ENCODE measurements at places on chromosomes 5 and 9. TPM values are rescaled to one million over a fixed set of nuclear protein-coding genes. Genes with fewer than 3 reads are reported as not detected.
A peak's percentile ranks its signal among the peaks of the same experiment; 100 is the strongest.

MLANA gene
- total RNA-seq, result not detected

GRCh38 chr9:14945351-14945750, 35.1 kb upstream of the FREM1 start:
- no peak overlapping the region for H3K4me3 ChIP-seq
- no peak for DNase-seq
- no peak overlapping the region for H3K27ac ChIP-seq

DNA sequence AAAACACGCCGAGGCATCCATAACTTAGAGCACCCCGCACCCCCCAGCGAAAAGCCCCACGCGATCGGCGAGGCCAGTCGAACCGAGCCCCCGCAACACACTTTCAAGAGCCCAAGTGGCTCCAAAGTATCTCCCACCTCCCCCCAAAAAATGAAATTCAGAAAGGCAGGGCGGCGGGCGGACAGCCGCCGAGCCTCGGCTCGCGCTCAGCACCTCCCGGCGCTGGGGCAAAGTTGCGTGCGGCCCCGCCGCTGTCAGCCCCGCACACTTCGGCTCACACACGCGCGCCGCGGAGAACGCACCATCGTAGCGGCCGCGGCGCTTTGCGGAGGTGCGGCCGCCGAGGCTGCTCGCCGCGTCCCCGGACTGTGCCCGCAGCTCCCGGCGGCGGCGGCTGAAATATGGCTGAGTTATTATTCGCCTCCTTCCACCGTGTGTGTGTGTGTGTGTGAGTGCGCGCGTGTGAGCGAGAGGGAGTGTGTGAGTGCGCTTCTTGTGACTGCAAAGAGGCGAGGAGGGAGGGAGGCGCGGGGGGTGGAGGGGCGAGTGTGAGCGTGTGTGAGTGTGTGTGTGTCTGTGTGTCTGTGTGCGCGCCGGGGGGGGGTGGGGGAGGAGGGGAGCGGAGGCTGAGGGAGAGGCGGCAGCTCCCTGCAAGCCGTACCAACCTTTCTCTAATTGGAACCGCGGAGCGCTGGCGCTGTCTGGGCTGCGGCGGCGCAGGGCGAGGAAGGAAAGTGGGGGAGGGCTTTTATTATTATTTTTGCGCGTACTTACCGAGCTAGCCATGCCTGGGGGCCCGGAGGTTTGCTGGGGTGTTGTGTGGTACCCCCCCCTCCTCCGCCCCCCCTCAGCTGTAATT, 599 bp downstream of the MLLT3 start:
- no peaks in the 10 kb centered on the region for H3K36me3 ChIP-seq
- peaks cover 60% of the 10 kb centered on the region for H3K27me3 ChIP-seq
- peaks cover 22% of the 10 kb centered on the region for H3K4me1 ChIP-seq
- DNase-seq, result peak; percentile 75

SUSD3 gene
- total RNA-seq, result not detected

C9orf72 gene
- 64.2 TPM for total RNA-seq

- peaks cover 5% of the 10 kb centered on the region for H3K4me1 ChIP-seq
- no peaks in the 10 kb centered on the region for H3K27me3 ChIP-seq
- H3K27ac ChIP-seq, result no peak overlapping the region
- DNase-seq, result no peak
These were observed 82.2 kb upstream of the IL12B start for GRCh38 chr5:159412284-159413046.

GRCh38 chr5:139869042-139869790, 73.6 kb downstream of the PSD2 start:
- peaks cover 12% of the 10 kb centered on the region for H3K27me3 ChIP-seq
- no peak overlapping the region for H3K4me3 ChIP-seq
- H3K36me3 ChIP-seq, result no peaks in the 10 kb centered on the region
- DNase-seq, result no peak
- H3K4me1 ChIP-seq, result no peaks in the 10 kb centered on the region
- H3K27ac ChIP-seq, result no peak overlapping the region

PCDHGA12 gene
- 0.79 TPM for total RNA-seq

RNF183 gene
- total RNA-seq, result 0.09 TPM

SLC6A18 gene
- total RNA-seq, result not detected

DNA sequence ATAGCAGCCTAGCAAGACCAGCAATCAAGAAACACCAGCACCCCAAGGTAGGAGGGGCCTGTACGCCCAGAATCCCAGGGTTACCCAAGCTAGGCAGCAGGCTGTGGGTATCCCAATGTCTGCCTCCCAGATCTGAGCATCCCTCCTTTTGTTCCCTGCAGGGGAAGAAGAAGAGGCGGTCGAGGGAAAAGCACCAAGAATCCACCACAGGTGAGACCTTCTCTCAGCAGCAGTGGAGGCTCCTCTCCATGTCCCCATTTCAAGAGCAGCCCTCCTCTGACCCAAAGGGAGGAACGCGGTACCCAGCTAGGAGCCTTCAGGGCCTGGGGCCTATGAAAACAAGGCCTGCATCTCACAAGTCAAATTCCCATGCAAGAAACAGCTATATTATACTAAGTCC, 28.9 kb downstream of the TCF7 start:
- no peaks in the 10 kb centered on the region for H3K4me1 ChIP-seq
- H3K4me3 ChIP-seq, result no peak overlapping the region
- DNase-seq, result no peak
- no peak overlapping the region for H3K27ac ChIP-seq

DNA sequence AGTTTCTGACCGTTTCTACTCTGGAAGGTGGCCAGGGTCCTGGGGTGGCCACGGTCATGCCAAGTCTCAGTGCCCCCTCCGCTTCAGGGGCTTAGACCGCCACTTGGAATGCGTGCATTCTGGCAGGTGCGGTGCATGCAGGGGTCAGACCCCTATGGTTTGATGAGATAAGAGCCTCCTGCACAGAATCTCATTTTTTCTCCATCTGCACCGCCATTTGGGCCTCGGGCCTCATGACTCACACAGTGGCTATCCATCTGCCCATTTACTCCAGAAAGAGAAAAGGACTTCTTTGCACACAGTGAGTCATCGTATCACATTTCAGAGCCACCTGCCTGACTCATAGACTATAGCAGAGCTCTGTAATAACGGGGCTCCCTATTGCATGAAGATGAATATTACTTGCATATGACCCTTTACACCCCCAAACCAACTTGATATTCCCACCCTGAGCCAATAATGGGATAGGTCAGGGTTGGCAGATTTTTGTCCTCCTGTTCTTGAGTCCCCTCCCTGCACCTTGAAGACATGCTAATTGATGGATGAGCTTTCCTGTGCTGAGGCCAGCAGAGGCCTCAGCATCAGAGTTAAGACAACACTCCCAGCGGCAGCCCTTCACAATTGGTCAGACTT, 157.4 kb downstream of the NR3C1 start:
- no peaks in the 10 kb centered on the region for H3K4me1 ChIP-seq
- H3K36me3 ChIP-seq, result no peaks in the 10 kb centered on the region
- no peak for DNase-seq
- no peak overlapping the region for H3K27ac ChIP-seq
- no peak overlapping the region for H3K4me3 ChIP-seq

DNA sequence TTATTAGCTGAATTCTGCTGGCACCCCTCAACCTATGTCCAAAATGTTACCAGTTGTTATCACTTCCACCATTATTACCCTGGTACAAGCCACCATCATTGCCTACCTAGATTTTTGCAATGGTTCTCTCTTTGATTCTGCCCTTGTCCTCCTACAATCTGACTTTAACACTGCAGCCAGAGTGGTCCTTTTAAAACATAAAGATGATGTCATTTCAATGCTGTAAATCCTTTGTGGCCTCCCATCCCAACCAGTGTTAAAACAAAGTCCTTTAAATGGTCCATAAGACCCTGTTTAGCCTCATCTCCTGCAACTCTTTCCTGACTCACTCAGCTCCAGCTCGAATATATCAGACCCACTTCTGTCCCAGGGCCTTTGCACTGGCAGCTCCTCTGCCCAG, 54.9 kb upstream of the FSTL4 start:
- no peaks in the 10 kb centered on the region for H3K27me3 ChIP-seq
- no peaks in the 10 kb centered on the region for H3K36me3 ChIP-seq
- no peak overlapping the region for H3K27ac ChIP-seq
- no peak overlapping the region for H3K4me3 ChIP-seq
- no peak for DNase-seq

LCN2 gene
- total RNA-seq, result not detected

- DNase-seq, result no peak
- H3K36me3 ChIP-seq, result no peaks in the 10 kb centered on the region
- peaks cover 35% of the 10 kb centered on the region for H3K4me1 ChIP-seq
- no peak overlapping the region for H3K4me3 ChIP-seq
- no peak overlapping the region for H3K27ac ChIP-seq
These were observed 48.4 kb upstream of the HNRNPA0 start for GRCh38 chr5:137802282-137803210.

DNA sequence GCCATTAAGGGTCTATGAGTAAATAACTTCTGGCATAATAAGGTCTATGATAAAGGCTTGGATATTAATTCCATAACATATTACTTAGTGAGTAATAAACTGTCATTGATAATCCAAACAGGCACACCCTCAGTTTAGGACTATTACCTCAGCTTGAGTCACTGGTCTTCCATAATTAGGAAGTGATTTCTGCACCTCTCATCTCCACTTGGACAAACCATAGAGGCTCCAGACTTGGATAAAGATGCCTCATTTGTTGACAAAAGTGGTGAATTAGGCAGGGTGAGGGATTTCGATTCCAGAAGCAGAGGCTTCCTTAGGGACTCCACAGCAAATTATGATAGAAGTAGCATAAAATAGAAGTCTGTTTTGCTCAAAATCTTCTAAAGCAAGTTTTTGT, 127.5 kb upstream of the MTAP start:
- H3K27ac ChIP-seq, result no peak overlapping the region
- H3K4me3 ChIP-seq, result no peak overlapping the region
- no peaks in the 10 kb centered on the region for H3K36me3 ChIP-seq
- peaks cover 9% of the 10 kb centered on the region for H3K4me1 ChIP-seq

CFAP90 gene
- total RNA-seq, result 0.22 TPM

GRCh38 chr9:5354184-5354583, 14.5 kb upstream of the RLN1 start:
- DNase-seq, result no peak
- H3K27me3 ChIP-seq, result no peaks in the 10 kb centered on the region
- H3K4me1 ChIP-seq, result no peaks in the 10 kb centered on the region
- H3K36me3 ChIP-seq, result no peaks in the 10 kb centered on the region
- no peak overlapping the region for H3K27ac ChIP-seq

All from neural progenitor cell (in vitro differentiated cells).